T1000 (cell line): ENCODE measurements at places on chromosomes 3 and 15.

- no peak for DNase-seq
These were observed 28.2 kb downstream of the UBE3A start for GRCh38 chr15:25410649-25411048.

DNA sequence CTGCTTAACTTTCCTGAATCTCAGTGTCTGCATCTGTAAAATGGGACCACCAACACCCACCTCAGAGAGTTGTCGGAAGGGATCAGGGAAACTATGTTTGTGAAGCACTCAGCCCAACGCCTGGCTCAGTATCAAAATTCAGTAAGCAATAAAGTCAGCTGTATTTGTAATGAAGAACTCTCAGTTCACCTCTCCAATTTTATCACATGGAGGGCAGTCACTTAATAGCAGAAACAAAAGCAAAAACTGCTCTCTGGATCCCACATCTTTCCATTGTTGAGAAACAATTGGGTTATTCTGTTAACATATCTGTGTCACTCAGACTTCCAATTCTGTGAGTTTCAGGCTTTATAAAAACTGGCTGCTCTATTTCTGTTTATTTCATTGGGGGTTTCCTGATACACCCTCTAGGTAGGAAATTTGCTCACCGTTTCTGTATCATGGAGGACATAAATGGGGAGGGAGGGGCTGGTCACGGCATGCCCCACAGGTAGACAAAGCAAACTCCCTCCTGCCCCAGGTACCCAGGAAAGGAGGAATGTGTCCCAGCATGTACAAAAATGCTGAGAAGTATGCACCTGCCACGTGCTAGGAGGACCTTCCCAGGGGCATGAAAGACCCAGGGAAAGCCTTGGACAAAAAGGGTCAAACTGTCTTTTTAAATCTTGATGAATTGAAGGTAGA lies 81.4 kb upstream of the LMOD3 start:
- DNase-seq: no peak

- DNase-seq: peak; percentile 47
These were observed 138.8 kb upstream of the HACD2 start for GRCh38 chr3:123723522-123724168.

DNA sequence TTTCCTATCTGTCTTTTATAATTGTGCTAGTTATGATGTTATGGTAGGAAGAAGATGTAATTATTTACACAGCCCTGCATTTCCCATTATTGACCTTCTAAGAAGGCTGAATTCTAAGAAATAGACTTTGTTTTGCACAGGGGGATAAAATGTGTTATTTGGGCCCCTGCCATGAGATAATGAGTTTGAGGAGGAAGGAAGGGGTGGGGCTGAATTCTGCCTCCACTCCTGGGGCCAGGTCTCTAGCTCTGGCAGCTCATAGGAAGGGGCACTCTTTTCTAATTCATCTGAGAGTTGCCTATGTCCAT lies 69.2 kb upstream of the GOLGA8B start:
- no peak for DNase-seq

GRCh38 chr3:16801223-16801622 lies 83.5 kb upstream of the PLCL2 start:
- no peak for DNase-seq

DNA sequence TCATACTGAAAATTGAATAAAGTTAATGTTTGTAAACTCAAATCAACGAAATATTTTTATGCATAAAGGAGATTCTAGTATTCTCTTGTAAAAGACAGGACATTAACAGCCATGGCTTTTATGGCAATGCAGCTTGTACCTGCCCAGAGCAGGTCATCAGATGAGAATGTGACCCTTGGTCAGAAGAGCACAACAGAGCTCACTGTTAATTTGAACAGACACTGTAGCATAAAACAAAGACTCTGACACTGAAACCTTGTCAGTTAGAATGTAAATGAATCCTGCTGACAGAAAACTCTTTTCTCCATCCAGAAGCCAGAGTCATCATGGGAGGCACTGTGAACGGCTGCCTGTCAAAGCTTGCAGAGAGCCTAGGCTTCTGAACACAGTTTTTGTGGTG lies 410.6 kb downstream of the RAP2B start:
- DNase-seq: no peak

- no peak for DNase-seq
These were observed 33.1 kb upstream of the MYO5C start for GRCh38 chr15:52328680-52329079.

GRCh38 chr3:164450276-164450905 lies 627.9 kb downstream of the SI start:
- DNase-seq: no peak

GRCh38 chr3:44280631-44281030 lies 38.9 kb downstream of the TOPAZ1 start:
- DNase-seq: no peak

- peak; percentile 93 for DNase-seq
These were observed 43.1 kb upstream of the LIMD1 start for GRCh38 chr3:45551214-45552010.
